Anterior cingulate cortex (tissue), 58 donors: ENCODE measurements at places on chromosomes 7 and 10.

GRCh38 chr7:491958-492713 is 27.5 kb downstream of the PDGFA start:
- no peak for DNase-seq

- no peak for DNase-seq
Observed at GRCh38 chr10:63266391-63267316, 133.5 kb downstream of the NRBF2 start.

DNA sequence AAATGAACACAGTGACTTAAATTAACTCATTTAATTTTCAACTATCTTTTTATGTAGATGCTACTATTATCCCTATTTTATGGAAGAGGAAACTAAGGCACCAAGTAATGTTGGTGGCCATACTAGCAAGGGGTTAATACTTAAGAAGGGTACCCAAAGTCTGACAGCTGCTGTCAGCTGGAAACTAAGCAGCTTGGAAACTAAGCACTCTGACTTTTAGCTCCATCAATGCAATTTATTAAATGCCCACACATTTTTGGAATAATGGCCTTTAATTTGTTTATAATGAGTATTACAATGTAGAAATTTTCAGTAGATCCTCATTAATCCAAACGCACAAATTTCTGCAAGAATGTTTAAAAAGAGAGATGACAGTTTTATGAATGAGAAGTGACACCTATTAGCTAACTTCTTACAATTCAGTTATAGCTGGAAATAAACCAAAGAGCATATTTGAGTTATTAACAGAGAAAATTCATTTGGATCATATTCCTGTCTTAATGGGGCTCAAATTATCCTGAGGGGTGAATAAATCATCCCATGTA is 483.1 kb upstream of the MBL2 start:
- no peak for DNase-seq

DNA sequence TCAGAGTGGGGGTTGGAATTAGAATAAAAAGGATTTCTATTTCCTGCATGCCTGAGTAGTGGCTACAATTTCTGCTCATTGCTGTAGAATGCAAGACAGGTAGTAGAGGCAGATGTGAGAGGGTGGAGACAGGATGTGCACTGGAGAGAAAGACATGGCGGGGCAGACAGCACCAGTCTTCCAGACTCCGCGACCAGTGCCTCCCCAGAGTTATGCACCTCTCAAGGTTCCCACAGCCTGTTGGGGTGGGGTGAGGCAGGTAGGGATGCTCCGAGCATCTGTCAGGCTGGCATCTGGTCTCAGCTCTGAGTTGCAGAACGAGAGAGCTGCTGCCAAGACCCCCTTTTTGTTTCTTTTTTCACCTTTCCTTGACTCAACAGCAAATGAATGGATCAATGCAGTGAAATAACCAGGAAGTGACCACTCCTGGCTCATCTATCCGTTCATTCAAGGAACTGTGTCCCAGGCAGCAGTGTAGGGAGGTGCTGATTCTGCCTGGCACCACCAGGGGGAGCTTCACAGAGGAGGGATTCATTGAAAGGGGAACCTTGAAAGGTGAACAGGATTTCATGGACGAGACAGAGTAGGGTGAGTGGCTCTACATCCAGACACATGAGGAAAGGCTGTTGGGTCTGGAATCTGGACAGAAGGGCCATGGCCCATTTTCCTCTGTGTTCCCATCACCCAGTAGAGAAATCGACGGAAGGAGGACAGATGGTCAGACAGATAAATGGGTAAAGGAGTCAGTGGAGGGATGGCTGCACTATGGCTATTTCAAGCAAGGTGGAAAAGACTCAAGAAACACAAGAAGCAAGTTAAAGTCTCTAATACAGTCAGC is 17.2 kb upstream of the SLC18A3 start:
- peak; percentile 7 for DNase-seq

- DNase-seq = no peak
Observed at GRCh38 chr7:152145853-152146466, 120.5 kb downstream of the GALNT11 start.

DNA sequence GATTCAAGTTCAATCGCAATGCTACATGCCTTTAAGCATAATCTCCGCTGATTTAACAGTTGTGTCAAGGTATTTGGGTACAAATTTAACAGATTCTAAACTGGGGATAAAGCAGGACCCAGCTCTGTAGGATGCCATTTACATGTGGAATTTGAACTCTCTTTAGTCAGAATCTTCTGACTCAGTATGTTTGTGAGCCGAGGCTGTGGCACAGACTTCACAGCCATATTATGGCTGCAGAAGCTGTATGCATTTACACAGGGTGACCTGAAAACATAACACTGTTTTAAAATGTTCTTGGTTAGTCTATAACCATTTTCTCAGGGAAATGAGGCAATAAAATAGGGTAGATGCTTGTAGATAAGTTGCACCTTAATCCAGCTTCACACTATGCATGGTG is 8.7 kb downstream of the PDLIM1 start:
- no peak for DNase-seq
